Anterior cingulate cortex (tissue), 58 donors: ENCODE measurements at places on chromosomes 6 and 20.

- no peak for DNase-seq
Observed at GRCh38 chr6:38088829-38089228, 269.3 kb downstream of the ZFAND3 start.

GRCh38 chr6:113696960-113697359 lies 160.2 kb upstream of the MARCKS start:
- no peak for DNase-seq

DNA sequence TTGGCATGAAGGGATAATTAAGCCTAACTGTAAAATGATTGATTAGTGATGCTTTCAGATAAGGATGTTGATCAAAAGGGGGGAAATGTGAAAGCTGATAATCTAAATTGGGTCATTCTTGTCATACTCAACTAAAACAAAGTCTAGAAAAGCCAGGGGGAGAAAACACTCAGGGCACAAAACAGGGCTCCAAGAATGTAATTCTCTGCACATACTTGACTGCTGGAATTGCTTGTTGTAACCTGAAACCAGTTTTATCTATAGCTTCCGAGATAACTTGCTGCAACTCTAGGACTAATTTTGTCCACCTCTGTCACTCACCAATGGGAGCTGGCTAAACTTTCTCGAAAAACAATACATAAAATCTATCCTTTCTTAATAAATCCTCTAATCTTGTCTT lies 310.3 kb downstream of the CLVS2 start:
- DNase-seq: no peak

DNA sequence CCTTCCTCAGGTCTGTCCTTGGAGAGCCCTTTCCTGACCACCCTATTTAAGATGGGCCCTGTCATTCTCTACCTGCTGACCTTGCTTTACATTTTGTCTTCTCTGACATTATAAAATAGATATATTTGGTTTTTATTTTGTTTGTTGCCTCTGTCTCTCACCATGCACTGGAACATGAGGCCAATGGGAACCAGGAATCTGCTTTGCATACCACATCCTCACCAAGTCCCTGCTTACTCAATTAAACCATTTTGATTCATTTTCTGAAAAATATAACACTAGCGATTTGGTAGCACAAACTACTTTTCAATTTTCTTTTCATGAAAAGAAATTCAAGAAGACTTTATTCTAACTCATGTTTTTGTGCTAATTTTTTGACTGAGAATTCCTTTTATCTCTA lies 32.8 kb upstream of the POPDC3 start:
- no peak for DNase-seq

- no peak for DNase-seq
Observed at GRCh38 chr6:27608916-27609883, 136.3 kb upstream of the ZNF184 start.

GRCh38 chr6:16683641-16684194 lies 77.5 kb downstream of the ATXN1 start:
- DNase-seq: no peak

GRCh38 chr6:70107852-70108629 lies 194.8 kb downstream of the COL9A1 start:
- DNase-seq: peak; percentile 56

DNA sequence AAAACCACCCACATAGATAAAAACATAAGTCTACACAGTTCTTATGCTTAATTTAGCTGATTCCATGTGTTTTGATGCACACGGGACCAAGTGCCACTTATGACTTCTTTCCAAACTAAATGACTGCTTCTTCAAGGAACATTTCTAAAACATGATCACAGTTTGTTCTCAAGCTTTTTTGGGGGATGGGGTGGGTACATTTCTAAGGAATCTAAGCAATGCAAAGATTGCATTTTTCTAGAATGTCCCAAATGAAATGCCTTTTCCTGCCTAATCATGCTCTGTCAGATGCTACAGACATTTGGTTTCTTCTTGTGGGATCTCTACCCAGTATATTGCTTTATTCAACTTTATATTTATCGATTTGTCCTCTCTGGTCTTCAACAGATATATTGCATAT lies 496.8 kb upstream of the JAG1 start:
- DNase-seq: no peak

- no peak for DNase-seq
Observed at GRCh38 chr20:31676609-31676989, 38.9 kb downstream of the COX4I2 start.

DNA sequence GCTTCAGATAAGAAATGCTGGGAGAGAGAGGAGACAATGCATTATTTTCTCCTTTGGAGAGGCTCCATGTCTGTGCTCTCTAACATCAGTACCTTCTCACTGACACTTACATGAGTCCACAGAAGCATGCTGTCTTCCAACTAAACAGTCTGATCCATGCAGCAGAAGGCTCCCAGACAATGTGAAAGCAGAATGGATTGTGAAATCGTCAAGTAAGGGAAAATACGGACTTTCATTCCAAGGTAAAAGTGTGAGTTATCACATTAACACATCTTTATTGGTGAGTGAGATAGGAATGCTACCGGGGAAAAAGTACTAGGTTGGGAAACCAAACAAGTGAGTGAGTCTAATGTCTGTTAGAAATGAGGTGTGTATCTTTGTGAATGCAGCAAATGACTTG lies 167.6 kb upstream of the KCNK16 start:
- DNase-seq: no peak

DNA sequence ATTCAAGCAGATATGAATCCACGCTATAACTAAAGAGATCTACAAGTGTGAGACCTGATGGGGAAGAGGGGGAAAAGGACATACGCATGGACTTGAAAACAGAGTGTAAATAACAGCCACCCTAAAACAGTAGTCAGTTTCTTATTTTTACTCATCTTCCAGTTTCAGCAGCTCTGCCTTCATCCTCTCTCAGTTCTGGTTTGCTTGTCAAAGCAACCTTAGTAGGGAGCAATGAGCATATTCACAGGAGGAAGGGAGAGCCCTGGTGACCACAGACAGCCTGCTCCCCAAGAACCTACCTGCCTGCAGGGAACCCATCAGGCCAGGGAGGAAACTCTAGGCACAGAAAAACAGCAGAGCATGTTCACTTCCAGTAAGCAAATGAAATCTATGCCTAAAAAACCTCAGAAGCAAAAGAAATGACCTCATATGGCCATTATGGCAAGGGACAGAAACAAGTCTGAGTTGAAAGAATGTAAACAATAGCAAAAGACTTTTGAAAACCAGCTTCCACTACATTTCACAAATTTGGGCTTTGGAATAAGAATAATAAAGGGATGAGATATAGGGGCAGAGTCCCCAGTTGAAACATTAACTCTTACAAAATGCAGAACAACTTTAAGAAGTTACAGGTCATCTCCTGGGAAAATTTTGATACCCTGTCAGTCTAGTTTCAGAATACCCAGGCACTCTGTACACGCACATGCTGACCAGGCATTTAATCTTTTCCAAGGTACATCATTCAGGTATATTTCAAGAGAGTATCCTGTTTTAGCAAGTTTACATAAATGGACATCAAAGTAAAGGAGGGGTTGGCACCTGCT lies 120.8 kb upstream of the BCLAF1 start:
- DNase-seq: no peak

GRCh38 chr6:109050012-109050411 lies 44.6 kb downstream of the SESN1 start:
- DNase-seq: no peak

DNA sequence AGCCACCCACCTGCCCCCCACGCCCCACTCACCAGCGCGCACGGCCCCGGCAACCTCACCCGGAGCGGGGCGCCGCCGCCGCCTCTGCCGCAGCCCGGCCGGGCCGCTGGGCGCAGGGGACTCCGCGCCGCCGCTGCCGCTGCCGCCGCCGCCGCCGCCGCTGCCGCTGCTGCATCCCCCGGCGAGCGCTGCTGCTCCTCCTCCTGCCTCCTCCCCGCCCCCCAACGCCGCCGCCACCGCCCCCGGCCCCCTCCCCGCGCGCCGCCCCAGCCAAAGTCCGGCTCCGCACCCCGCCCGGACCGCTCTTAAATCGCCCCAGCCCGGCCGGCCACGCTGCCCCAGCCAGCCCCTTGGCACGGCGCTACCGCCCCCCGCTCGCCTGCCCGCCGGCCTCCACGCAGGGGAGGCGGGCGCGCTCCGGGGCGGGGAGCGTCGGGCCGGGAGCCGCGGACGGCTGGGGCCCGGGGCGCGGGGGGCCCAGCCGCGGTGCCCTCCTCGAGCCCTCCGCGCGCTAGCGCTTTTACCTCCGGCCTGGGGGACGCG lies at the start of gene SULF2:
TSS of gene SULF2 (minus strand) at position 171 of the 543 bp plus-strand sequence. CDS start 28,118 bp downstream, outside the sequence.
- no peak for DNase-seq

- no peak for DNase-seq
Observed at GRCh38 chr6:107152638-107153430, 37.5 kb upstream of the BEND3 start.
